ENCODE measurements at places on chromosomes 12 and 14.

GRCh38 chr12:118064608-118065007, 3.6 kb upstream of the WSB2 start:
- DNase-seq, result no peak

DNA sequence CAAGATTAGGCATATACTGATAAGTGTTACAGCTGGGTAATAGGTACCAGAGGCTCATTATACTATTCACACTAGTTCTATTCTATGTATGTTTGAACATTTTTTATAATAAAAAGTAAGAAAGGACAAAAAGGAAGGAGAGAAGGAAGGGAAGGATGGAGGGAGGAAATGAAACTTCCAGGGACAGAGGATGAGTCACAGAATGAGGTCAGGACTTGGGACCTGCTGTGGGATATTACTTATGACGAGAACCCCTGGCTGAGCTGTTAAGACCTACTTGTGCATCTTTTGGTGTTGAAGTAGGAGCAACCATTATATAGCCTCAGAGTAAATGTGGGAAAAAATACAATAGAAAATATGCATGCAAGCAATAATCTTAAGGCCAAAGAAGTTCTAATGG, 16.7 kb upstream of the TMEM260 start:
- no peak for DNase-seq

DNA sequence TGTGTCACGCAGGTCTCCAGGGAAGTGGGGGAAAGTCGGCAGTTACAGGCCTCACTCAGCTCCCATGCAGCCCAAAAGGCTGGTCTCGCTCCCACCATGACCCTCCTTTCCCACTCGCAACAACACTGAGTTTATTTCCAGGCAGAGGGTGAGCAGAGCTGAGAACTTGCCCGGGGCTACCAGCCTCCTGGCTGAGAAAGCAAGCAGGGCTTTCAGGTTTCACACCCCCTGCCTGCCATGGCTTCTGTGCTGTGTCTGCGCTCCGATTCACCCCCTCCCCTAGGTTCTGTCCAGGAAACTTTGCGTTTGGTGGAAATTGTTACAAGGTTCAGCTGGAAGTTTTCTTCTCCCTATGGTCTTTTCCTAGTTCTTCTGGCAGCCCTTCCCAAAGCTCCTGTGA, 17.1 kb downstream of the OR10G2 start:
- DNase-seq, result no peak

GRCh38 chr14:20988717-20989470, 886 bp upstream of the METTL17 start:
- no peak for DNase-seq

- no peak for DNase-seq
Measured at GRCh38 chr14:37257501-37258070, 59.8 kb downstream of the MIPOL1 start.

- no peak for DNase-seq
Measured at GRCh38 chr12:75739912-75740311, 228.5 kb upstream of the KRR1 start.

Measured in left ventricle myocardium superior (tissue), 1 donor.